Activated CD4-positive, alpha-beta T cell treated with anti-CD3 and anti-CD28 coated beads, Interleukin-2, amount 10 ng/mL, durations not matched to agents 7 days and 5 days (primary cell): ENCODE measurements at places on chromosomes 12 and 14.

DNA sequence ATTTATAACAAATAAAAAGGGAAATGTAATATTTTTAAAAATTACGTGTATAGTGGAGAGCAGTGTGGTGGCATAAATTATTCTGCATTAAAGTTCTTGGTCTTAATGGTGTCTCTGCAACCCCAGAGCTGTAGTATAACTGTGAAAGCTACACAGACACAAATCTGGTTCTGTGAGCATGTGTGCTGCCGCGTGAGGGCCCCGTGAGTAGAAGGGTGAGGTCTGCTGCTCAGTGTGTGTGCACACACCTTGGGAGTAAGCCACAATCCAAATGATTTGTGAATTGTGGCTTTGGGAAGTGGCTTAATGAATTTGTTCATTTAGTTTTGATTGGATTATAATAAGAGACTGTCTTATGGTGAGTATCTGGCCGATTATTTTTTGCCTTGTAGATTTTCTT, 16.8 kb downstream of the PELI2 start:
- DNase-seq = no peak

DNA sequence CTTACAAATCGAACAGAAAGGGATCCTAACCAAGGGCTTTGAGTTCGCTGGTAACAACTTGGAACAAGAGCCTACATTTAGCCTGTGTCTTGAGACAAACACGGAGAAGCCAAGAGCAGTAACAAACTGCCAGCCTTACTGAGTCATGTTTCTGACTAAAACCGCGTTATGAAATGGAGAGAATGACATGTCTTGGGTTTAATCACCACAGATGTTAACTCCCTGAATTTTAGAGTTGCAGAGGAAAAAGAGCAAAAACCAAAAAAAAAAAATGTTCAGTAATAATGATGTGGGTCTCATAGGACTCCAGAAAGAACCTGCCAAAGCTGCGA, 1.0 kb downstream of the BLTP3B start:
- DNase-seq = peak; percentile 42

DNA sequence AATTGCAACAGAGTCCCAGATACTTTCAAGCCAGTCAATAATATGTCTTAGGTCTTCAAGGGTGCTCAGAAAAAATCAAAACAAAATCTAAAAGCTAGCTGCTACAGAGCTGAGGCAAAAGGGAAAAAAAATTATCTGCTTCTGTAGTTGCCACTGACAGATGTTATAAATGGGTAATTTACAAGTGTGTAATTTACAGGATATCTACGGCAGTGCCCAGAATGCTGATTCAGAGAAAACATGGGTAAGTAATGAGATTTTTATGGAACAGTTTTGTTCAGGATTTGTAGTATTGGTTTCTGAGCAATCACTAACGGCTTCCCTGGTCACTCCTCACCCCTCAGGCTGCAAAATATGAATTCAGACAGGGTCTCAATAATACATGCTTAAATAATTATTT, 234.1 kb downstream of the GALC start:
- DNase-seq = no peak

GRCh38 chr12:92334552-92334951, 188.9 kb upstream of the BTG1 start:
- DNase-seq = no peak

- no peak for DNase-seq
These were observed 201.9 kb downstream of the PHETA1 start for GRCh38 chr12:111166779-111167540.

DNA sequence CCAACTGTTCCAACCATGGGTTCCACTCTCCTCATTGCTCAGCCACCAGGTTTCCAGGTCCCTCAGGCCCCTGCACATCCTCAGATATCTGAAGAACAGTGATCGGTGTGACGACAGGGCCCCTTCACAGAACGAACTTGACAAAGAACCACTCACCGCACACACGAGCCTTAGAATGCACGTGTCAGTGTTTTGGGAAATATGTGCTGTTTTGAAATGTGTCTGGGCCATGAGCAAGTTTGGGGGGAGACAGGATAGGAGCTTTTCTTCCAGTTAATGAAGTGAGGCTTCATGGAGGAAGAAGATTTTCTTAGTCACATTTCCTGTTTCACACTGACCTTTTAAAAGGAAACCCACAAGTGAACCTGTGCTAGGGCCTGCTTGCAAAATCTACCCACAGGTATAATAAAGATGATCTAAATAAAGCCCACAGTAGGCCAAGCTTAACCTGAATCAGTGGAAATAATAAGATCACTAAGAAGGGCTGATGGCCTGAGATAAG, 58.6 kb downstream of the ZFP36L1 start:
- DNase-seq = no peak

DNA sequence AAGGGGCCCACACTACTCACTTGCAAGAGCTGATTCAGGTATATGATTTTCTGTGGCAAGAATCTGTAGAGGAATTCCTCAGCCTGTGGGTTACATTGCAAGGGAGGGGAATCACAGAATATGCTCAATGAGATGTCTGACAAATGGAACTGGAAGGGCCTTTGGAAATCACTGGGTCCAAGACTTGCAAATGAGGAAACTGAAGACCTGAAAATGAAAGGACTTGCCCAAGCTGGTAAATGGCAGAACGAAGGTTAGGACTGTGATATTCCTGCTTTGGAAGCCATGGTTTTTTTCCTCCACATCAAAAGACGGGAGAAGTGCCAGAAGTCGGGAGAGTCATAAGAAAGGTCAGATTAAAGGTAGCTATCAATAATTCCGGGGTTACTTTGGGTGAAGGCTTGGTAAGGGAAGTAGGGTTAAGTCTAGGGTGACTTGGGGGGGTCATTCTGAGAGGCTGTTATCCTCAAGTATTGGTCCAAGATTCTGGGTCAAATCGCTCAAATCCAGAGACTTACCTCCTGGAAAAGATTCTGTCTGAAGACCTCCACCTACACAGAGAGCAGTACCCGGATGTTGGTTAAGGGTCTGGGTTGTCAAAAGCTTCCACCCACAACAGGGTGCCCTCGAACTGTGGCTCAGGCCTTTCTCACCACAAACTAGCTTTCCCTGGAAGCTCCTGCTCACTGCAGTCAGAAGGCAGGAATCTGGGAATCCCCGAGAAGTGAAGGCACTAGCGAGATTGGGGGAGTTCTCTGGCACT, 539 bp downstream of the PSME2 start:
- DNase-seq = peak; percentile 26

GRCh38 chr14:62706217-62706616, 339.0 kb downstream of the KCNH5 start:
- DNase-seq = no peak

DNA sequence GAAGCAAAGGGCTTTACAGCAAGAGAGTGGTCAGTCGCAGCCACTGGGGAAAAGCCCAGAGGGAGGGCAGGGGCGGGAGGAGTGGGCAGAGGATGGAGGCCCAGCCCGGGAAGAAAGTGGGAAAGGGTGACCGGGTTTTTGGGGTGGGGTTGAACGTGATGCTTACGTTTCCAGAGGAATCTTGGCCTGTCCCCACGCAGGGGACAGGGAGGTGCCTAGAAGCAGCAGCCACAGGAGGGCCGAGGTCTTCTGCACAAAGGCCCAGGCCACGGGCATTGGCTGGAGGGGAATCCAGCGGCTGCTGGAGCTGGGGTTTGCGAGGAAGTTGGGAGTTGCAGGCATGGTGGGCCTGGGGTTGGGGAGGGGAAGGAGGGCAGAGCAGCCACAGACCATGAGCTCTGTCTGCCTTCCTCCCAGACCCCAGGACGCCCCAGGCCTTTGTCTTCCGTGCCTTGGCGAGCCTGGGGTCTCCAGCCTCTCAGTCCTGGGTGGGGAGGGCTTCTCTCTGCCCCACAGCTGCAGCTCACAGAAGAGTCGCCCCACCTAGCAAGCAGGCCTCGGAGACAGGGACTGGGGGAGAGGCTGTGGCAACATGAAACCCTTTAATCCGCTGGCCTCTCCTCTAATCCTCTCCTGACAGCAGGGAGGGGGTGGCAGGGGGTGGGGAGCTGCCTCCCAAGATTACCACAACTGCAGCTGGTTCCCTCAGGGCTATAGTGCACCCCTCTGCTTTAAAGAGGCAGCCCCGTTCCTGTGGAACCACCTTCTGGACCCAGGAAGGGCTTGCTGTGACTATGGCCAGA, at the start of gene CACNA2D4:
Gene CACNA2D4, minus strand, starts transcription at position 572 of the 803 bp plus-strand sequence. Its CDS starts 179 bp downstream, at position 393.
- no peak for DNase-seq

DNA sequence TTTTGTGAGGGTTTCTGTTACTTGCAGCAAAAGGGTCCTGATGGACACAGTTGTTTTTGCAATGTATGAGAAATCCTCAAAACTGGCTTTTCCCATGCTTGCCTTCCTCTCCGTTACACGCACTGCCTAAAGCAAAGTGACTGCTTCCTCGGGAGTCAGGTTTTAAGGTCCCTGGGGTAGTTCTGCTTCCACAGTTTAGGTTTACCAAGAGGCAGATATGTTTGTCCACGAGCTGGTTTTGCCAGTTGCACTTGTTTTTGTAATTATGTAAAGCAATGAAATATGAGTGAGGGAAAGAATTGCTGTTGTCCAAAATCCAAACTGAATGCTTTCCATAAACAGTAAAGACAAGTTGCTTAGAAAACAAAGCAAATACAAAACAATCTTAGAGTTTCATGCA, 290.7 kb upstream of the AMIGO2 start:
- no peak for DNase-seq

DNA sequence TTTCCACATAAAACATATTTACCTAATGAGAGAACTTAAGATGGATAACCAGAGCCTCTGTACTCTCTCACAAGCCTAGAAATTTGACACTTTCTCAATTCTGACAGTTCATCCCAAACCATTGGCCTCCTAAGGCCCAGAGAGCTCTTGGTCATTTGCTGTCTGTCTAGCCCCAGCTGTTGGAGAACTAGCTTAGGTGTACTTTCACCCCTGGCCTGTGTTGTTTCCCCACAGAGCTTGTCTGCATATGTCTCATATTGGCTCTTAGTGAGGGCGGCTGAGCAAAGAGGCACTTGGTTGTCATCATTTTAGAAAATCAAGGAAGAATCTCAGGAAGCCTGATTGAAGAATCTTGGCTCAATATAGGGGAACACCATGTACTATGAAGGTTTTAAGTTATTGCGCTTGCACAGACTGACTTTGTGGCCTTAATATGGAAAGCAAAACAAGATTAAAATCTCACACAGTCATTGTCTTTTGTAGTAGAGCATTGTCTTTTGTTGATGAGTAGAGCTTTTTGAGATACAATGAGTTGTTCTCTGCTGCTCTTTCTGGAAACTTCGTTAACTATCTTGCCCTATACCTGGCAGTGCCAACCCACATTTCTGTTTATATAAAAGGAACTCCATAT, 324.6 kb downstream of the RAD51B start:
- DNase-seq = no peak

GRCh38 chr12:56116267-56117081, at the start of gene RPL41:
TSS of gene RPL41 (plus strand) at chr12:56116633.
- DNase-seq = peak; percentile 95

- DNase-seq = no peak
These were observed 18.0 kb upstream of the CRACR2A start for GRCh38 chr12:3770891-3771290.

DNA sequence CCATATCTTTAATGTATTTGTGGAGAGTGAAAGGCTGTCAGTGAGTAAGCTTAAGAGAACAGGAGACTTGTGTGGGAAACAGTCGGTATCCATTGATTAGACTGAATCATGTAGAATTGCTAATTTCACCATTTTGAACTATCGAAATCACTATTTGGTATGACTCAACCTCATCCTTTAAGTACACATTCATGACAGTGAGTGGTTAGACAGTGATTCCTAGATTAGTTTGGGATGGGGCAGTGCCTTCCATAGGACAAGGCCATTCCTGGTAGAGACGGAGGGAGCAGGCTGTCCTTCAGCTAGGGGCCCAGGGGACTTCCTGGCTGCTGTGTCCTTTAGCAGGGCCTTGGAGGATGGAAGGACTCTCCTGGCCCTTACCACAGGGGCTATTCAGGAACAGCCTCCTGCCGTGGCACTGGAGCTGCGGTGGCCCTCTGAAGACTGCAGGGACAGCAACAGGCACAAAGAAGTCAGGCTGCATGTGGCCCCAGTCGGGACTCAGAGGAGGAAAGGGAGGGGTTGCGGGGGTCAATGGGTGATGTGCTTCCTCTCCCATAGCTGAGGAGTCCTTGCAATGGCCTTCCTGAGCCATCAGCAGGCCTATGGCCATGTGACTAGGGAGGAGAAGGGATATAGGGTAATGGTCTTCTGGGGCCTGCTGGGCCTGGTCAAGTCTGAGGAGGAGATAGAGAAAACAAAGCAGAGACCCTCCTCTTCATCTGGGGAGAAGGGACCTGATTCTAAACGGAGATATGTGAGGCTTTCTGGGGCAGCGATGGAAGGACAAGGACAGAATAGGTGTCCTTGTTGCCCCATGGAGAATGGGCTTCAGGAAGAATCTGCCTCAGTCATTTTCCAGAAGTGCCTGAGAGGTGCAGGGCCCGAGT, 11.2 kb downstream of the SERPINA1 start:
- no peak for DNase-seq

GRCh38 chr12:91717804-91718203, 427.8 kb downstream of the BTG1 start:
- DNase-seq = no peak

- no peak for DNase-seq
These were observed 231.5 kb downstream of the MED13L start for GRCh38 chr12:116046039-116046438.

GRCh38 chr12:43151441-43151981, 400.5 kb downstream of the ADAMTS20 start:
- no peak for DNase-seq

- no peak for DNase-seq
These were observed 233.2 kb downstream of the MDGA2 start for GRCh38 chr14:47442211-47442610.

DNA sequence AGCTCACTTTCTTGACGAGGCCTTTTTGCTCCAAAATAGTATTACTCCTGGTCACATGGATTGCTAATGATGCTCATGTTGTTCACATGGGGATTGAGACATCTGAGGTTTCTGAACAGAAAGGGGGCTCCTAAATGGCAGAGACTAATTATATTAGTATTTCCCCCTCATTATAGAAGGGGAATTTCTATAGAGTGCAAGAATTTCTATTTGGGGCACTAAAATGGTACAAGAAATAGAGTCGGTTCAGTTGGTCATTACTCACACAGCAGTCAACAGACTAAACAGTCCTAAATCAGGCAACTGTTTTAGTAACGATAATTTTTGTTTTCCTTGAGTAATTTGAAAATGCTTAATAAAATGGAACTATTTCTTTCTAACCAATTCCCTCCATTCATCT, 108.9 kb downstream of the DACT1 start:
- DNase-seq = no peak

DNA sequence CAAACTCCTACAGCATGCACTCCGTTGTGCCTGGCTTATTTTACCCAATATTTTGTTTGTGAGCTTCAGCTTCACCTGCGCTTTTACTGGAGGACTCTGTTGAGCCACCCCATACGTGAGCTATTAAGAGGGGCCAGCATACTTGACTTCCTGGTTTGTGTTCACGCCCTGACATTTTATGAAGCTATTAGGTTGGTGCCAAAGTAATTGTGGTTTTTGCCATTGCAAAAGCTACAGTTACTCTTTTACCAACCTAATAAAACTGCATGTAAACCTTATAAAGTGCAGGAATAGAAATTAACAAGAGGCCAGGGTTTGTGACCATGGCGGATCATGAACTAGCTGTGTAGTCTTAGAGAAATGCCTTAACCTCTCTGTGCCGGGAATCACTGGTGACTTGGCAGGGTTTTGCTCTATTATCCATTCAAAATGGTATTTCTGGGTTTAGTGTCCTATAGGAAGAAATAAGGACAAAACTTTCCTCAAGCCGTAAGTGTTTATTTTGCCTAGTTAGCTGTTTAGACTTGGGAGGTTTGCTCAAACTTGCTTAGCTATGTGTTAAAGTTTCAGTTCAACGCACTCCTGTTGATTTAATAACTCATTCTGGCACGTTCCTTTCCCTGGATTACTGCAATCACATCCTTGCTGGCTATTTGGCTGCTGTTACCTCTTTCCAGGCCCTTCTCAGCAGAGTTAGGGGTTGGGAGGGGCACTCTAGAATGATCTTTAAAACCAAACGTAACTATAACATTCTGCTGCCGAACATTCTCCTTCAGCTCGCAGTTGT, 1027.6 kb downstream of the BCL11B start:
- no peak for DNase-seq
